ENCODE measurements at places on chromosomes 4 and X.

- no peak for DNase-seq
Observed at GRCh38 chrX:44778254-44778653, 65.6 kb upstream of the DUSP21 start.

DNA sequence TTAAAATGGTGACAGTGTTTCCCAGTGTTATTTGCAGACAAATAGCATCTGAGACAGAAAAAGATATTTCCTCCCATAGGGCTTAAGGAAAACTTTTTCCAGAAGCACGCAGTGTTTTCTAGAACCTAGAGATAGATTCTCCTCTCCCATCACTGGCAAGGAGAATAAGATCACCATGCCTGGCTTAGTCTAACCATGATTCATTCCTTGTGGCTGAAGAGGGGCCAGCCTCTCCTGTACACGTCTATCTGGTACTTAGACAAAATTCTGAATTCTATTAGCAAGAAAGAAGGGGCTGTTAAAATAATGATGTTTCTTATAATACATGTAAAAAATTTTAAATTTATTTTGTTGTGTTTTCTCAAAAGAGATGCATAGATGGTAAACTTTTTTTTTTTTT is 296.1 kb upstream of the LDB2 start:
- no peak for DNase-seq

- DNase-seq = no peak
Observed at GRCh38 chrX:153845195-153845594, 14.9 kb upstream of the PDZD4 start.

DNA sequence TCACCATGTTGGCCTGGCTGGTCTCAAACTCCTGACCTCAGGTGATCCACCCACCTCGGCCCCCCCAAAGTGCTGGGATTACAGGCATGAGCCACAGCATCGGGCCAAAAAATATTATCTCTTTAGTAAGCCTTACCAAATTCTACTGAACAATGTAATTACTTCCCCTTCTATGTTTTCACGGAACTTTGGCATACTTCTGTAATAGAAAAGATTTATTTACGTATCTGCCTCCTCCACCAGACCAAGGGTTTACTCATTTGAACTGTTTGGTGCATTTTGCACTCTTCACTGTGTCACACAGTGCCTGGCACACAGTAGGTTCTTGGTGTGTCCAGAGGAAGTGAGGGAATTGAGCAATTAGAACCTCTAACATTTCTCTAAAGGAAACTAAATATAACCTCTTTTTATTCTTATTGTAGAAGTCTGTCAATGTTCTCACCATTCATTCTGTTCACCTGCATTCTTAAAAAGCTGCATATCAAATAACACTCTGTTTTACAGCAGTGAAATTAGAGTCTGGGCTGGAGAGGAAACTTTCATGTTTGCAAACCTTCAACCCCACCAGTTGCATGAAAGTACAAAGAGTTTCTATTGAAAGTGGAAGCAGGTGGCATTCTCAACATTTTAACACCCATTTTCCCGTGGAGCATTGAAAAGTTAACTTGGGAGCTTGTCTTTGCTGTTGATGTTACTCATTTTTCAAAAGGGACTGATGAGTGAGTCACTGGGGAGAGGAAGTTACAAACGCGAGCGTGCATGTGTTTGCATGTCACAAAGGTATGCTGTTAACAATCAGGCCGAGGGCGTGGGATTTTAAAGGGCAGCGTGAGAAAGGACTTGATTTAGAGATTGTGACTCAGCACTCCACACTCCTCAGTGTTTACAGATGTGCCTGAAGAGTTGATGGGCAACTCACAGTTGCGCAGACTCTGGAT is 314.1 kb downstream of the STK32B start:
- no peak for DNase-seq

- DNase-seq = no peak
Observed at GRCh38 chrX:53422861-53423306, at the start of gene RIBC1. TSS of gene RIBC1 (plus strand) at chrX:53422873. CDS start at chrX:53426277, 3,404 bp downstream.

DNA sequence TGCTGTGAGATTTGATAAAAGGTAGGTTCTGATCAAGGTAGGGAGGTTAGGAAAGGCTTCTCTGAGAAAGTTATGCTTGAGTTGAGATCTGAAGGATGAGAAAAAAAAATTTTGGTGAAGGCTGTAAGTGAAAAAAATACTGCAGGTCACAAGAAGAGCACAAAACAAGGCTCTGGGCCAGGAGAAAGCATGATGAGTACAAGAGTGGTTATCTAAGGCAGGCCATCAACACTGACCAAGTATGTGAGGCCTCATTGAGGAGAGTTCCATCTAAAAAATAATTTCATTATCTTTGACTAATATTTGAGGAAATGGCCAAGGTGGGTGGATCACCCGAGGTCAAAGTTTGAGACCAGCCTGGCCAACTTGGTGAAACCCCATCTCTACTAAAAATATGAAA is 71.6 kb upstream of the SLC4A4 start:
- no peak for DNase-seq

DNA sequence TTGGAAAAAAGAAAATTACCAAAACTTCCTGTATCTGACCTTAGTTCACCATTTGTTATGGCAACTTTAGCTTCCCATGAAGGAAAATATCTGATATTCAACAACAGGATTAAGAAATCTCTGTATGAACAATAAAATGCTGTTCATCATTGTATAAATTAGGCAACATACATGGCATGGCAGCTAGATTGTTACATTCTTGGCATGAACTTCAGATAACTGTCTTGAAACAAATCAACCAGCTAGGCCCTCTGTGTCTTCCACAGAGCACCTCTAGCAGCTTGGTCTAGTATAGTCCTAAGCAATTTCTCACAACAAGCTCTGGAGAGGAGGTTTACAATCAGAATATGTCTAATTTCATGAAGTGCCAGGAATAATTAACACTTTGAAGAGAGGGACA is 105.4 kb upstream of the PCDH7 start:
- DNase-seq = no peak

DNA sequence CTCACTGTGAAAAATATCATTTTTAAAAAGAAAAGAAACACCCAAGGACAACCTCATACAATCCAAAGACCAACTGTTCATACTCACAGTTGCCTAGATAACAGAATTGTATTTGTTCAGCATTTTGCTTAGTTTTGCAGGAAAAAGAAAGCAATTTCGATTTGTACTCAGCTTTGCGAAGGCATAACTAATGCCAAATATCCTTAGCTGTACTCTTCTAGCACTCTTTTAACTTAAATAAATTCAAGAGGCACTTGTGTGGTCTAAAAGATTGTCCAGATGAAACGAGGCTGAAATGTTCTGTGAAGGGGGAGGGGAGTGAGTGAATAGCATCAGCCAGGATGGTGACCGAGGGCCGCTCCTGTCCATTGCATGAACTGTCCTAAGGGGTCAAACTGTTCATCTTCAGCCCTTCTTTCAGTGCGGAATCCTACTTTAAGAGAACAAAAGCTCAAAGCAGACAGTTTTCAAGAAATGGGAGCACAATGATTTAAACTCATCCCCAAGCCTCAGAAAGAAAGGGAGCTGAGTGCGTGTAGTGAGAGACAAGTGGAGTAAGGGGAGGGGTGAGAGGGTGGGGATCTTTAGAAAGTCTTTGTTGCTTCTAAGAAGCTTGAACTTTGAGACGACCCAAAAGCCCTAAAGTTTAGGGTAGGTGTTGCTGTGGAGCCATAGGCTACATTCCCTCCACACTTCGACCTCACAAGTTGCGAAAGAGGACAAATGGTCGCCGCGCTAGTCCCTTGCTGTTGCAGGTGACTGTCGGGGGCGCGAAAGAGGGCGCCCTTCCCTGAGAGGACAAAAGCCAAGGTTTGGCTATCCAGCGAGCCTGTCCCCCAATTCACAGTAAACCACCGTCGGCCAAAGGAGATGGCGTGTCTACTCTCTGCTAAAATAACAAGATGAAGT is 4.0 kb upstream of the NEUROG2 start:
- no peak for DNase-seq

GRCh38 chr4:5143940-5144339 is 92.7 kb downstream of the STK32B start:
- DNase-seq = no peak

- no peak for DNase-seq
Observed at GRCh38 chr4:182354867-182355266, 111.7 kb downstream of the TENM3 start.

GRCh38 chrX:42946544-42947194 is 168.7 kb upstream of the PPP1R2C start:
- DNase-seq = no peak

DNA sequence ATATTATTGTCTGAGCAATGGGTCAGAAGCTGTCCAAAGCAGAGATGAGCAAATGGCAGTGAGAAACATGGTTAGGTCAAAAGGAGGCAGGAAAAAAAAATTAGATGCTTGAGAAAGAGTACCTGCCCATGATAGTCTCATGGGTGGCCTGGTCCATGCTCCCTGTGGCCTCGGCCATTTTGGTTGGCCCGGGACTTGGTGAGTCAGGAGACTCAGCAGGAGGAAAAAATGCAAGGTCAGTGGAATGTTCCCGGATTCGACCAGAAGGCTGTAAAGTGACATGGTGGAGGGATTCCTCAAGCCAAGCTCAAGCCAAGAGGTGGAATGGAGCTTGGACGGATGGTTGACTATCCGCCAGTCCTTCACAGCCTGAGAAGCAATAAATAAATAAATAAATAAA is 236.7 kb downstream of the ASMT start:
- DNase-seq = no peak

GRCh38 chr4:128311659-128312403 is 24.2 kb upstream of the PGRMC2 start:
- no peak for DNase-seq

DNA sequence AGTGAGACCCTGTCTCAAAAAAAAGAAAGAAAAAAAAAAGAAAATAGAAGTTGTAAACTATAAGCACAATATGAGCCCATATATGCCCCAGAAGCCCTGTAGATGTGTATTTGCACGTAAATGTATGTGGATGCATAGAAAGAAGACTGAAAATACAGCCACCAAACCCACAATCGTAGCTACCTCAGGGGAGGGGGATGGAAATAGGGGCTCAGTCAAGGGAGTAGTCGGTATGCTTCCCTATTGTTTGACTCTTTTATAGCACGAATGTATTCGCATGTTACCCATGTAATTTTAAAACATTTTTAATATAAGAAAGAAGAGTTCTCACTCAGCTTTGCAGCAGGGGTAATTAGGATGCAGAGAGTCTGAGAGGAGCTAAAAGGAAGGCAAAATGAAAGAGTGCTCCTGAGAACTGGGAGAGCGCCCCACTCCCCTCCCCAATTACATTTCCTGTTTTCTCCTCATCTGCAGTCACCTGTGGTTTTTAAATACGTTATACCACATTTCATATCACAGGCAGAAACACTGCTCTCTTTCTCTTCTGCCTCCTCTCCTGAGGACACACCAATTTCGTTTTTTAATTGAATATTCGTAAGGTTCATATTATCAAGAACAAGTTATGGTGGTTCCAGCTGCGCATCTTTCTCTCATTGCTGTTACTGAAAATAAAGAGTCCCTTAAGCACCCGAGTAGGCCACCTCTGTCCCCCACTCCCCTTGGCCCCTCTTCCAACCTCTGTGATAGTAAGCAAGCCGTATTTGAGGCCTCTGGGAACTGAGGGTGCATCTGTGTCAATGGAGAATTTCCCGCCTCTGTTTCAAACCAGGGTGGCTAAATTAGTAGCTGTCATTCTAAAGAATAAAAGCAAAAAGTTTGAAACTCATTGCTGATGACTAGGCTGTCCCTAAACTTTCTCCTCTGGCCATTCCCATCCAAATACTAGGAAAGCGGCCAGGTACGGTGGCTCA is 10.7 kb downstream of the SEPTIN6 start:
- no peak for DNase-seq

- DNase-seq = no peak
Observed at GRCh38 chr4:48976041-48976440, 10.0 kb upstream of the CWH43 start.

DNA sequence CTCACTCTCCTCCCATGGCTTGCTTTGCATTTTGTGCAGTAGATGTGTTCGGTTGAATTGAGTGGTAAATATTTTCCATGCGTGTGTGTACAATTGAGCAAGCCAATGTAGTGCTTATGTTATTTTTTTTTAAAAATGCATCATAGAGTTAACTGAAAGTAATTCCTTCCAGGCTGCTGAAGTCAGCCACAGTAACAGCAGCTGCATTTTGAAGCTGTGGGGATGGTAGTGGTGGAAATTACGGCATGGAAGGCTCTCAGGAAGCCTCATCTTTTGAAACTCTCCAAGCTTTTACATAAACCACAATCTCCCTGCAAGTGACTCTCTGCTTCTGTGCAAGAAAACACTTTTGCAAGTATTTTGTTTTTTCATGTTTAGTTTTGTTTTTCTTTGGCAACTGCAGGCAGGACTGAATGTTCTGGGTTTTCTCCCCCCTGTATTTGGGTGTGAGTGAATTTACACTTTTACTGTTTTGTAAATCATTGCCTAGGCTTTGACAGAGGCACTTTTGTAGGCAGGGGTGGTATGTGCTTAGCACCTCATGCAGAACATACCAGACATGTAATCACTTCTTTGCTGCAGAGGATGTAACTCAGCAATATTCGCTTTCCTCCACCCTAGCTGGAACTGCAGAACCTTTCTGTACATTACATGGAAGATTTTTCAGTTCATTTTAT is 56.2 kb downstream of the LRRC66 start:
- no peak for DNase-seq

GRCh38 chrX:150602296-150602695 is 33.9 kb downstream of the MTM1 start:
- no peak for DNase-seq

- DNase-seq = no peak
Observed at GRCh38 chrX:74453178-74453577, 31.9 kb downstream of the SLC16A2 start.

GRCh38 chr4:185464887-185465286 is 6.6 kb downstream of the CCDC110 start:
- DNase-seq = no peak

- no peak for DNase-seq
Observed at GRCh38 chr4:184952522-184952921, 65.8 kb upstream of the HELT start.

GRCh38 chr4:158825433-158826036 is 56.7 kb downstream of the FNIP2 start:
- DNase-seq = no peak
